ENCODE measurements at places on chromosomes 13 and 19.

DNA sequence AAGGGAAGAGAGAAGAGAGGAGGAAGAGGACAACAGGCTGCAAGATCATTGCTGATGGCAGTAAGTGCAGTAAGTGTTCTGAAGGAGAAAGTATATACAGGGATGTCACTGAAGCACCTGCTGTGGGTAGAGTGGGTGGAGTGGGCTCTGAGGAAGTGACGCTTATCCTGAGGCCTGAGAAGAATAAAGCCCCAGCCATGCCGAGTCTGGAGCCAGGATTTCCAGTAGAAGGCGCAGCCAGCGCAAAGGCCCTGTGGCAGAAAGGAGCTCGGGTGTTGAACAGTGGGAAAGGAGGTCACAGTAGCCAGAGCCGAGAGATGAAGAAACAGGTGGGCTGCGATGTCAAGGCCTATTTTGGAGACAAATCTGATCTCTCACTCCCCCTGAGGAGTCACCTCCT, 31.8 kb upstream of the ADGRE5 start:
- no peak for DNase-seq

GRCh38 chr13:51937320-51938290, 73.6 kb downstream of the ATP7B start:
- DNase-seq, result no peak

DNA sequence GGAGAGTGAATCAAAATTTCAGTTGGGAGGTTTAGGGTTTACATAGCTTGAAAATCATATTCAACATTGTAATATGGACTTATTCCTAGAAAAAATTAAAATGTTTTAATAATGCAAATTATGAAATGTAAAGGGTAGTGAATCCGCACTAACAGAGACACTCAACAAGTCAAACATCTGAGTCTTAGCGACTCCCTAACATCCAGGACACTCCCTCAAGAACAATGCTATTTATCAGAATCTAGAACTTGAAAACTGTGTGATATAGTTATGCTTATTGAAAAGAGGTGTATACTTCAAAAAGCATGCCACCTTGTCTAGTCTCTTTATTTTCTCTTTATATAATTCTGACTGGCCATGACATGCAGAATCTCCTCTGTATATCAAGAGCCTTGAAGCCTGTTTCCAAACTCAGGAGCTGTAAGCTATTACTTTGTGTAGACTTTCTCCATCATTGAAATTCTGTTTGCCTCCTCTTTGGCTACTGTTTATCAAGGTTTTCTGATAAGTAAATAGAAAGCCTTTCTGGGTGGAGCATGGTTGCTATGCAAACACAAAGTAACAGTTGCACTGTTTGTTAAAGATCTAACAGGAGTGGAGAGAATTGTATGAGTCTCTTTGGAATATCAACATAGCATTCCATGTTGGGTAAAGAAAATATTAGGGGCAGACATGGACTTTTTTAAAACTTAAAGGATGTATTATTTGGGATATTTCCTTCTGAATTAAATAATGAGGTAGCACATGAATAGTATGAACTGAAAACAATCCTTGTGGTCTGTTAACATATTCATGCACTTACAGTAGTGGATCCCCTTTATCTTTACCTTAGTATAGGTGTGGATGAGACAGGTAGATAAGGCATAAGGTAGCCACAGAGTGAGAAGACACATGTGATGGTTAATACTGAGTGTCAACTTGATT, 56.4 kb upstream of the MBNL2 start:
- no peak for DNase-seq

- no peak for DNase-seq
Observed at GRCh38 chr13:99859178-99860177, 112.1 kb downstream of the ZIC5 start.

GRCh38 chr13:110699148-110700145, 6.5 kb downstream of the CARS2 start:
- DNase-seq, result no peak

DNA sequence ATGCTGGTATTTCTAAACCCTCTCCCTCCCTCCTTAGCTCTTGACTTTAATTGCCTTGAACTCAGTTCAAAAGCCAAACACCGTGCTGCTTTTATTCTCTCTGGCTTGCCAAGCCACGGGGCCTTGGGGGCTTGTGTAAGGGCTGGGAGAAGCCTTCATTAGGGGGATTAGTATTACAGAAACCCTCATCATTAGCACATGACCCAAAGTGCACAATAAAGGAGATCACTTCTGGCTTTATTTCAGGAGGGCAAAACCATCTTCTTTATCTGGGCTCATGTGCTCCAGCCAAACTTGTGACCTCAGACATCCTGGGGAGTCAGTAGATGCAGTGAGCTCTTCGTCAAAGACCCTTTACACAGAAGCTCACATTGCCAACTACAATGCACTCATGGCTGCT, at the start of gene DCT:
Gene DCT, minus strand, starts transcription at position 67 of the 400 bp plus-strand sequence. CDS start 427 bp downstream, outside the sequence.
- DNase-seq, result no peak

DNA sequence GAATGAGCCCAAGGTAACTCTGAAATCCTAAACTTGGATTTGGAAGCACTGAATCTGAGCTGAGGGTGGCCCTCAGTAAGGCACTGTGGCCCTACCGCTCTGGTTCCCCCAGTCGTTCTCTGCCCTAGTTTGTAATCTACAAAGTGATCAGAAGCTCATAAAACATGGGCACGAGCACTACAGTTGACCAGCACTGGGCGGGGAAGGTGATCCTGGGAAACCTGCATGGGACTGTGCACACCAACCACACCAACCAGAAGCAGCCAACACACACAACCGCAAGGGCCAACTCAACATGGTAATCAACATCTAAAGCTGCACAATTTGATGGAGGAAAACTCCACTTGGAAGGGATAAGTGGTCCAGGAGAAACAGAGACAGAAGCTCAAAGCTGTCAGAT, 22.9 kb downstream of the SLC7A1 start:
- DNase-seq, result no peak

- DNase-seq, result no peak
Observed at GRCh38 chr13:113091891-113092775, 13.5 kb upstream of the F7 start.

DNA sequence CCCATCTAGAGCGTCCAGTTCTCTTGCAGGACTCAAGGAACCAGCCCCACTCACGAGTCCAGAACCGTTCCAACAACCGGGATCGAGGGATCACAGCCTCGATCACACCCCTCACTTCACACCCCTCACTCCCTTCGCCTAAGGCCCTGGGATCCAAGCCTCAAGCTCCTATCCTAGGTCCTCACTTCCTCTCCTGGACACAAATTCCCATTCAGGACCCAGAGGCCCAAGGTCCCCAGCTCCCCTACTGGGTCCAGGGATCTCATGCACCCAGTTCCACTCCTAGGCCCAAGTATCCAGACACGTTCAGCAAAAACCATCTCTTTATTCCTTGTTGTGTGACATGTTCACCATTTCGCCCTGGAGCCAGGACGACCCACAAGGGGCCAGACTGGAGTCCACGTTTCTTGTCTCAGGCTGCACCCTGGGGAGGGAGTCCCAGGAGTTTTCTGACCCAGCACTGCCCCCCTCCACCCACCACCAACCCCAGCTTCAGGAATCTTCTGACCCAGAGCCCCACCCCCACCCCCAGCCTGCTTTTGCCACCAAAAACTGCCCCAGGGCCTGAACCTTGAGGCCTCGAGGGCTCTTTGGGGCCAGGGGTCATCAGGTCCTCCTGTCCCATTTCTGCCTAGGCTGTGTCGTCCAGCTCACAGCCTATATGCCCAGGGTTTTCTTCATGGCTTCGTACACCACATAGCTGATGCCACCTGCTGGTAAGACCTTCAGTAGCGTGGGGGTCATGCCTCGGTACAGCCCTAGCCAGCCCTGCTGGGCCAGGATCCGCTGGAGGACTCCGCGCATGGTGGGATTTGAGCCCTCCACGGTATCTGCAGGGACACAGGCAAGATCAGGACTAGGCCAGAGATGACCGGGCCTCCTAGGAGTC, 1.4 kb upstream of the KHSRP start:
- DNase-seq, result peak; percentile 48

GRCh38 chr13:31495336-31495735, 244.0 kb upstream of the RXFP2 start:
- no peak for DNase-seq

GRCh38 chr19:47093841-47094240, 19.7 kb downstream of the ZC3H4 start:
- no peak for DNase-seq

DNA sequence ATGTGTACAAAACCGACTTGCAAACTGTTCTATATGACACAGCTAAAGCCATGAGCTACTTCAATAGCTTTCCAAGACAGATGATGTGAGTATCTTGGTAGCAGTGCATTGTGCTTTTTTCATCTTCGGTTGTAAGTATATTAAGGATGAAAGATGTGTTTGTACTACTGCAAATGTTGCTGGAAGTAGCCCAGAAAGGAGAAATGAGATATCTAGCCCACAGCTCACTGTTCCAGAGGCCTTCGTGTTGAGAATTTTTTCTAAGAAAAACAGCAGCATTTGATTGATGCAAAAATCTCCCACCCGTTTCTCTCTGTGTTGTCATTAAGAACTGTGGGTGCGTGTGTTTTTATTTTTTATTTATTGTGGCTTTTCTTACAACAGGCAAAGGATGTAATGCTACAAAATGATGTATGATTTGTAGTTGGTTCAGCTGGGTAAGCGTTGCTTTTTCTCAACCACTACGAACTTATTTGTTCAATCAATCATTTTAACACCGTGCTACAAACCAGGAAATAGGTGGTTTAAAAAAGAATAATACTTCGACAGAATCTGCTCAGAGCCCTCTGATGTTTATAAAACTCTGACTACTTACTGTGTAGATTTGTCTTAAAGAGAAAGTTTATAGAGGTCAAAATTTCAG, 41.6 kb upstream of the RFC3 start:
- DNase-seq, result no peak

DNA sequence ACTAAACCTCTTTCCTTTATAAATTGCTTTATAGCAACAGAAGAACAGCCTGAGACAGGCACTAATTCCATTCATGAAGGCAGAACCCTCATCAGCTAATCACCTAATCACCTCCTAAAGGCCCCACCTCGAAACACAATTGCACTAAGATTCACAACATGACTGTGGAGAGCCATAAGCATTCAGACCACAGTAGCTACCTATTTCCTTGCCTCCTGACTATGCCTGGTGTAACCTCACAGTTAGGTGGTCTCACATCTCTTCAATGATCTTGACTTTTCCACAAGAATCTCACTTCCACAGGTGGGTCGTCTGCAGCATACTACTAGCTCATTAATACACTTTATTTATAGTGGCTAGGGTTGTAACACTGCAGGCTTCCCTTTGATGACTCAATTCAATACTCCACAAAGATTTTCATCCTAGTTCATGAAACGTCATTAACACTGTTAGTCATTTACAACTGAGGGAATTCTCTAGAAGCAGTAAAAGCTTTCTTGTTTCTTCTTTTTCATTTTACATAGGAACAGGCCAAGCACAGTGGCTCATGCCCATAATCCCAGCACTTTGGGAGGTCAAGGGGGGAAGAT, 27.1 kb downstream of the STK24 start:
- DNase-seq, result no peak

DNA sequence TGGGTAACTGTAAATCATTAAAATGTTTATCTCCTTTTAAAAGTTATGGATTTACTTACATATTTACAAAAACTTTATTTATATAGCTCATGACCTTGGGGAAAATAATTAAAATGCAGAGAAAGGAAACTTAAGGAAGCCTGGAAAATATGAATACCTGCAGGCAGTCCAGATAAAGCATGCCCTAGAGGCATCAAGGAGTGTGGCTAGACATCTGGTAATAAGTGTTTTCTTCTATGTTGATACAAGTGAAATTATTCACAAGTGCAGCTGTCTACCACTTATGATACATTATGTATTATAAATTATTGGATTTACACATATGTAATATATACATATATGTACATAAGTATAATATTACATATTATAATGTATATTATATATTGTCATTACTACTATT, 207.9 kb downstream of the LMO7 start:
- DNase-seq, result no peak

DNA sequence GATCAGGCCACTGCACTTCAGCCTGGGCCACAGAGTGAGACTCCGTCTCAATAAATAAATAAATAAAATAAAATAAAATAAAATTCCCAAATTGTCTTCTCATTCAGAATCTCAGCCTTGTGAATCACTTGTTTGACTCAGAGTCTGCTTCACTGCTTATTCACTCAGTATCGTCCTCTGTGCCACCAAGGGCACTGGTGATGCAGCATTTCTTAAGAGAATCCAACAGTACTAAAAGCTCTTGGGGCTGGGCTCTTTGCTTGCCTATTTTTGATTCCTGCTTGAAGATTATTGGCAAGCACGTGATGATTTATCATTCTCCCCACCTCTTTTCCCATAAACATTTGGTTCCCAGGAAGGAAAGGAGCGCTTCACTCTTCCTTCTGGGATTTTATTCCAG, 54.8 kb upstream of the HMGB1 start:
- no peak for DNase-seq

DNA sequence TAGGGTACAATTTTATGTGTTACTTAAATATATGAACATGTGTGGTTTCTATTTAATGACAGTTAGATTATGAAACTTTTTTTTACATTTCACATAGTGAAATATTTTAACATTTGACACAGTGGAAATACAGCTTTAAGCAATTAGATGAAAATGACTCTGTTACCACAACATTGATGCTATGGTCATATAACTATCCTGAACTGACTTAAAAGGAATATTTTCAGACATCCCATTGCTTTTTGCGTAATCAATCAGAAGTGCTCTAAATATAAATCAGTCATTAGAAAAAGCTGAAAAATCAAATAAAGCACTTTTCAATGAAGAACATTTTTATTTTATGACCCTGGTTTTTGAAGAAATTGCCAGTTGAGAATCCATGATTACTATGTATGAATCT, 80.3 kb downstream of the UFM1 start:
- no peak for DNase-seq

GRCh38 chr13:95756072-95756471, 79.1 kb downstream of the DNAJC3 start:
- no peak for DNase-seq

DNA sequence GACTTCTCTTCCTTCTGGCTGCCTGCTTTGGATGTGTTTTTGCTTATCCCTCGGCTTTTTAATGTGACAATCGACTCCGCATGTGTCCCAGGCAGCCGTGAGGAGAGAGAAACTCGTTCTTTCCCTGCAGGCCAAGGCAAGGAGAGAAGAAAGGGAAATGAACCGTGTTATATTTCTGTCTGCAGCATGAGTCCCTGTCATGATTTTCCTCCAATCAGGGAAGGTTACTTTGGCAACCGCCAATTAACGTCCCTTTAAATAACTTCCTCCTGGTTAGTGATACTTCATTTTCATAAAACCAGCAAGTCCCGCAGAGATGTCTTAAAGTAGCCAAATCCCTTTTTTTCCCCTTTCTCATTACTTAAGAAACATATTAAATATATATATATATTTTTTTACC, 42.6 kb downstream of the RFC3 start:
- no peak for DNase-seq
